ENCODE measurements at places on chromosomes 2 and 18. TPM values are rescaled to one million over a fixed set of nuclear protein-coding genes. Genes with fewer than 3 reads are reported as not detected.

The TMEM163 gene
- not detected for total RNA-seq

The NEU2 gene
- total RNA-seq: not detected

The MC2R gene
- total RNA-seq: not detected

The SH3BP4 gene
- 20.7 TPM for total RNA-seq

The KCNF1 gene
- total RNA-seq: 0.35 TPM

The COLEC11 gene
- not detected for total RNA-seq

The RTKN gene
- 58.1 TPM for total RNA-seq

The CFC1 gene
- total RNA-seq: not detected

The TRIM43 gene
- not detected for total RNA-seq

The NAT8 gene
- total RNA-seq: not detected

The SPDYA gene
- total RNA-seq: 0.28 TPM

The BOLL gene
- not detected for total RNA-seq

The ANKRD36C gene
- 3.2 TPM for total RNA-seq

The COL5A2 gene
- 33.1 TPM for total RNA-seq

The MAB21L4 gene
- 20.7 TPM for total RNA-seq

The SLC25A12 gene
- total RNA-seq: 12.1 TPM

The MALL gene
- 126 TPM for total RNA-seq

The EVX2 gene
- total RNA-seq: not detected

The SEMA4C gene
- 16.6 TPM for total RNA-seq

The ZBTB7C gene
- total RNA-seq: 2.6 TPM

The SIX3 gene
- total RNA-seq: not detected

The DUSP19 gene
- total RNA-seq: 0.98 TPM

The ST6GAL2 gene
- total RNA-seq: 0.23 TPM

The ATP6V1B1 gene
- not detected for total RNA-seq

The C2orf76 gene
- 5.4 TPM for total RNA-seq

The ZAP70 gene
- total RNA-seq: not detected

The GREB1L gene
- 1.5 TPM for total RNA-seq

The SP140L gene
- total RNA-seq: 6.0 TPM
